Posterior vena cava (tissue), 2 donors: ENCODE measurements at places on chromosomes 2 and 18. TPM values are rescaled to one million over a fixed set of nuclear protein-coding genes. Genes with fewer than 3 reads are reported as not detected.
A peak's percentile ranks its signal among the peaks of the same experiment; 100 is the strongest.

DNA sequence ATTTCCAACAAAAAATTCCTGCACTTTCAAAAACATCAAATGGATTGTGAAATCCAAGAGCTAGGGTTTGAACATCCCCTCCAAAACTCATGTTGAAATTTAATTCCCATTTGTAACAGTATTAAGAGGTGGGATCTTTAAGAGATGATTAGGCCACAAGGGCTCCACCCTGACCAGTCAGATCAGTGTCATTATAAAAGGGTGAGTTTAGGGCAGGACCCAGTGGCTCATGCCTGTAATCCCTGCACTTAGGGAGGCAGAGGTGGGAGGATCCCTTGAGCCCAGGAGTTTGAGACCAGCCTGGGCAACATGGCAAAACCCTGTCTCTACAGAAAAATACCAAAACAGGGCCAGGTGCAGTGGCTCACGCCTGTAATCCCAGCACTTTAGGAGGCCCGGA lies 8.9 kb downstream of the GTF3C2 start:
- no peak for DNase-seq

MOGAT1 gene
- not detected for total RNA-seq

DNA sequence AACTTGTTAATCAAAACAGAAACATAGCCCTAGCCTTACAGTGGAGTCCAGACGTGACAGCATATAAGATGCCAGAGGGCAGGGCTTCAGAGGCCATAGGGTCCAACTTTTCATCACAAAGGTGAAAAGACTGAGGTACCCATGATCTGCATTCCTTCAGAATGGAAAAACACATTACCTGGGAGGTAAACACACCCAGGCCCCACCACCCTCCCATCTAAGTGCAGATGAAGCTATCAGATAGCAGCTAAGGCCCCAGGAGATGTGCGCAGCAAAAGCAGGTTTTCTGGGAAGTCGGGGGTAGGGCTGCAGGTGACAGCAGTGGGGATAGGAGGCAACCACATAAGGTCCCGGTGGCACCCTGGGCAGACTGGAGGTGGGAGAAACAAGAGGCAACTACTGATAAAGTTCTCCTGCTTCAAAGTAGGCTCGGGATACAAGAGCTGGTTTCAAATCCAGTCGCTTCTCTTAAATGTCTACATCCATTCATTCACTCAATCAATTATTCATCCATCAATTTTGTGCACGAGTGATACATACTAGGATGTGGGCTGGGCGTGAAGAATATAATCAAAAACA lies 75.1 kb upstream of the TMEM247 start:
- DNase-seq, result no peak

- DNase-seq, result peak; percentile 89
These were observed 56.8 kb downstream of the BIN1 start for GRCh38 chr2:127049927-127050802.

DNA sequence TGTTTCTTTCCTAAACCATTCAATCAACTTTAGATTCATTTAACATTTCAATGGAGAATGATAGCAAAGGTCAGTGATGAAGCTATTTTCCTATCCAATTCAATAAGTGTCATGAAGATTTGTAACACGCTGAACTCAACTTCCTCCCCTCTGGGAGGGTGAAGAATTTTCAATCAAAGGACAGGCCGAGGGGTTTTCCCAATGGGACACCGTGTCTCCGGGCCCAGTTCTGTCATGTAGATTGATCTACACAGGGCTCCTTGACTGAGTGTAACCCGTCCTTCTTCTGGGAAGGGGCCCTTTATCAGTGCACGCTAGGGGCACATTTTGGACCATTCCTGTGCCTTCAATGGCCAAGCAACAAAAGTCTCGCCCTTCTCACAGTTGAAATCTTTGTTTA lies 90.1 kb downstream of the KCNE4 start:
- no peak for DNase-seq

GRCh38 chr18:54279477-54280219 lies 10.3 kb downstream of the POLI start:
- no peak for DNase-seq

DNA sequence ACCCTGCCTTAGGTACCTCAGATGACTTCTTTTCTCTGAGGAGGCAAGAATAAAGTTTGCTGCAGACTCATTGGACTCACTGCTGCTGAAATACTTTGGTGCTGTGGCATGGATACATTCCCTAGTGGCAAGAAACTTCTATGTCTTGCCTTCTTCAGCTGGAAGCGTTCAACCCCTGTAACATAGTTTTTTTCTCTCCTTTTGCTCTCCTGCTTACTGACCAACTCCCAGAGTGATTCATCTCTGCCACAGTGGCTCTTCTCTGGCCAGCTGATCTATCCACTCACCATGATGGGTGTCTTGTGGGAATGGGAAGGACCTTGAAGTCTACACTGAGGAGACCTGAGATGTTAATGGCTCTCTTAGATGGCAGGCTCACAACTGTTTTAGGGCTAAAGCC lies 309.3 kb upstream of the LRRTM4 start:
- DNase-seq, result no peak

ALKAL2 gene
- total RNA-seq, result 64.2 TPM

PLB1 gene
- 3.2 TPM for total RNA-seq

DNA sequence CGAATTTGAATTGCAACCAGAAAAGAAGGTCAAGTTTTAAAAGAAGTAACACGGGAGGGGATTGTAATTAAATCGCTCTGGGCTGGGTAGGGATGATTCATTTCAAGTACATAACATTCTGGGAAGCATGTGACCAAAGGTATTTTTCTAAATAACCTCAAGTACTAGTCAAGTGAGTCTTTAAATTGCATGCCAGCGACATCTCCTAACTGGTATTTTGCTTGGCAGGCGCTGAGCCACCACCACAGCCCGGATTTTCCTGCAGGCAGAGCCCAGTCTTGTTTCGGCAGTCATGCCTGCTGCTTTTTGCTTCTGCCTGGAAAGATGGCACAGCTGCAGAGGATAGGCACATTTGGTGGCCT lies 33.7 kb upstream of the NPAS2 start:
- no peak for DNase-seq

GRCh38 chr2:1591978-1592907 lies 152.1 kb downstream of the PXDN start:
- peak; percentile 92 for DNase-seq

GRCh38 chr18:2138552-2138951 lies 432.8 kb downstream of the METTL4 start:
- no peak for DNase-seq

DNA sequence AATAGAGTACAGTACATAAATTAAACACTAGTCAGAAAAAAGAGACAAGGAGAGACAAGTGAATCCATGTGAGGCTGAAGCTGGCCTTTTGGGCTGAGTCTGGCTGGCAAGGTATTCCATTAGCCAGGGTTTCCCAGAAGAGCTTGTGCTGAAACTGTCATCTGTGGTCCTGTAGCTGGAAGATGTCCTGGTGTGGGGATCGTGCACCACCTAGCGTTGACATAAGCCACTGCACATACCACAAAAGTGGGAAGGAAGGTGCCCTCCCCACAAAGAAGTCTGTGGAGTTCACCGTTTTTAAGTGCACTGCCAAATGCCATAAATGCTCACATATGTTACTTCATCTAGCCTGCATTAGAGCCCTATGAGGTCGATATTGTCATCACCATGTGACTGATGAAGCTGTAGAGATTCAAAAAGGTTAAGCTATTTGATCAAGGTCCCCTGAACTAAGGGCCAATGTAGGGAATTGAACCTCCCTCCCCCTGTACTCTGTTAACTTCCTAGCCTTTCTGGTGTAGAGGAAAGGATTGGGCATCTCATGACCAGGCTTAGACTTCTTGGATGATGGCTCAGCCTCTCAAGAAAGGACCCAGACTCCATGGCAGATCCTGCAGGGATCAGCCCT lies 31.9 kb upstream of the GALNT14 start:
- DNase-seq, result peak; percentile 86

GRCh38 chr2:157845081-157845480 lies 31.0 kb downstream of the ACVR1 start:
- DNase-seq, result no peak

DNA sequence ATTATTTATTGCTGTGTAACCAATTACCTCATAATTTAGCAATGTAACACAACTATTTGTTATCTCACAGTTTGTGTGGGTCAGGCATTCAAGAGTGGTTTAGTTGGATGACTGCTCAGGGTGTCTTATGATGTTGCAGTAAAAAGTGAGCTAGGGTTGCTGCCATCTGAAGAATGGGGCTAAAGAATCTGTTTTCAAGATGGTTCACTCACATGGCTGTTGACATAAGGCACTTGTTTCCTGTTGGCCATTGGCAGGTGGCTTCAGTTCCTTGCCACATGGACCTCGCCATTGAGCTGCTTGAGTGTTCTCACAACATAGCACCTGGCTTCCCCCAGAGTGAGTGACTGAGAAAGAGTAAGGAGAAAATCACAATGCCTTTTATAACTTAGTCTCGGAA lies 123.2 kb downstream of the TMEM17 start:
- DNase-seq, result no peak

EIF4E2 gene
- total RNA-seq, result 49.1 TPM

DNA sequence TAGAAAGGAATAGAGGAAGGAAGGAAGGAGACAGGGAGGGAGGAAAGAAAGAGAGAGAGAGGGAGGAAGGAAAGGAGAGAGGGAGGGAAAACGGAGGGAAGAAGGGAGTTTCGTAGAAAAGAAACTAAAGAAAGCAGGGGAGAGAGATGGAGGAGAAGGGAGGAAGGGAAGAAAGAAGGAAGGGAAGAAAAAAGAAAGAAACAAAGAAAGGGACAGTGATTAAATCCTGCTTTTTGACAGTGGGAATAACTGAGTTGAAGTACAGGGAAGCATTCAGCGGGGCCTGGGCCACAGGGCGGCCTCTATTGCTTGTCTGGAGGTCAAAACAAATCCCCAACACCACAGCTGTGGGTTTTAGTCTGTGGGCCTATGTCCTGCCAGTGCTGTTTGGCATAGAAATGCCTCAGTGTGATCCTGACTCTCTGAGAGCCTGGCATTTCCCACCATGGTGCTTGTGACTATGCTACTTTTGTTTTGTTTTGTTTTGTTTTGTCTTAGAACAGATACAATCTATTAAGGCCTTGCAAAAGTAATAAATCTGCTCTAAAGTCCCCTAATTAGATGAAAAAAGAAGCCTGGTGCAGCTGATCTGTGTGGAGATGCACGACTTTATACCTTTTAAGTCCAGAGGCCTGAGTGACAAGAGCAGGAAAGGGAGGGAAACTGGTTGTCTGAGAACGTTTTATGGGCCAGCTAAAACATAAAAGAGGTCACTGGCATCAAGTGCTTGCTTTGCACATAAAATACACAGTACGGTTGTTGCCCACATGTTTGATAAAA lies 40.0 kb downstream of the IL1RL2 start:
- no peak for DNase-seq

DNA sequence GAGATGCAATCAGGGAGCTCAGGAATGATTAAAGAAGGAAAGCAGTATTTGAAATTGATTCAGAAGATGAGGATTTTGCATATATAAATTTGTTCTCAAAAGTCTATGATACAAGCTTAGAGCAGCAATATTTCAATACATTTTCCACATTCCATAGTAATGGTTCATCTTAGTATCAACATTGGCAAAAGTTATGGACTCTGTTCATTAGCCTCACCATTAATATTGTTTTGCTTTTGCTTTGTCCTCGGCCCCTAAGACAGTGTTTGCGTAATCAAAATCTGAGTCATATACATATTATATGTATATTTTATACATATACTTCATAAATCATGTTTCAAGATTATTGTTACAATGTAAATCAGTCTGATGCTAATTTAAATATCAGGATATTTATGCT lies 176.6 kb downstream of the CNTNAP5 start:
- DNase-seq, result no peak

FAM228B gene
- total RNA-seq, result 33.8 TPM

APLF gene
- 6.3 TPM for total RNA-seq

FAP gene
- 43.2 TPM for total RNA-seq

DNA sequence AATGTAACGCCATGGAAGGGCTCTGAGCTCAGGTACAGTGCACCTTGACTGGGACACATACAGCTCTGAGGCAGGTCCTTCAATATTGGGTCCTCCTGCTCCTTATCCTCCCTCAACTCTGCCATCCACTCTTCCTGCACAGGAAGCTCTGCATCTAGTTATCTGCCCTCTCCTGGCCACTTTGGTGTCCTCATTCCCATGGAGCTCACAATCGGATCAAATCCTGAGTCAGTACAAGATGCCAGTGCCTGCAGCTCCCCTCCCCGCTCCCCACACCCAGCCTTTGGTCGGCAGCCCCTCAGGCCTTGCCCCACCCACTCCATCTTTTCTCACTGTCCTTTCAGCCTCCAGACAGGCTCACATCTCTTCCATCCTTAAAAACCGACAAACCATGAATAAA lies 58.0 kb downstream of the LRRFIP1 start:
- DNase-seq, result peak; percentile 66

- no peak for DNase-seq
These were observed 243.6 kb downstream of the OSR1 start for GRCh38 chr2:19114754-19115231.

DNA sequence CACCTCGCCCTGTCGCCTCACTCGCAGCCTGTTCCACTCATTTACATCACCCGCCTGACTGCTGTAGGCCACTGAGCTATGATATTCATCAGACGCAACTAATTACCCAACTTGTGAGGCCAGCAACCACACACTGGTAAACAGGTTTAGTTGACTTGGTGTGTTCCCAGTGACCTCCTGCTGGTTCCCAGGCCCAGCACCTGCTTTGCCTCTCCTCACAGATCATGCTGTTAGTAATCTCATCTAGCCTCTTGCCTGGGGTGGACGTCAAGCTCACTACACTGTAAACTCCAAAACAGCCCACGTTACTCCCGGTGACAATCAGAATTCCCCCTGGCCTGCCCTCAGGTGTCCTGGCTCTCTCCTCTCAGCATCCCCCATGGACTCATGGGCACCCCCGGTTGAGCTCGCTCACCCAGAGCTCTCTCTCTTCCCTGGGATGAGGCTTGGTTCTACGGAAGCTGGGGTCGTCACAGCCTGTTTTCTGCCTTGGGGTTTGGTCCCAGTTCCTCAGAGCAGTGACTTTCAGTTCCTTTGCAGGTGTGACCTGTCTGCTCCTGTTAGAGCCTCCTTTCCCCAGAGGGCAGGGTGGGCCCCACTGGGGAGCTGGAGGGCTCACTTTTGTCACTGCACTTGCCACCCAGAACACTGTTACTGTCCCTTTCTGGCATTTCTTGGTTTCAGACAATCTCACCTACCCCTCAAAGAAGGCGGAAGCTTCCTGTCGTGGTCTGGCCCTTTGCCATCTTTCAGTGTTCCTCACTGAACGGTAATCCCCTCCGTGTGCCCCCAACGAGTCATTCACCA lies 40.3 kb downstream of the INPP5D start:
- peak; percentile 44 for DNase-seq

ATG4B gene
- total RNA-seq, result 43.7 TPM

CPSF3 gene
- total RNA-seq, result 18.2 TPM

- no peak for DNase-seq
These were observed 153.0 kb downstream of the NRP2 start for GRCh38 chr2:205835251-205835791.

CELF4 gene
- total RNA-seq, result not detected

GRCh38 chr2:190795686-190796085 lies 84.9 kb upstream of the GLS start:
- no peak for DNase-seq

SPC25 gene
- total RNA-seq, result not detected

DNA sequence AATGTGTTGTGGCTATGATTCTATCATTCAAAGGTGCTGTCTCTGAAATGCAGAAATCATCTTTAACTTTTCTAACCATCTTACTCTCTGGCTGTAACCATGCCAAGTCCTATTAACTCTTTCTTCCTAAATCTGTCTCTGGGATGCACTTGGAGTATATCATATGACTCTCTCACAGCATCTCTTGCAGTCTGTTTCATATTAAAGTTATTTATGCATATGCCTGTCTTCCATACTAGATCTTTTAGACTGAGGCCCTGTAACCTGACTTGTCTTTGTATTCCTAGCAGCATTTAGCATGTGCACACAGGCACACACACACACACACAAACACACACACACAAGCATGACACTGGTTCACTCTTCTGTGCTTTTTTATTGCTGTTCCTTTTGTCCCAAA lies 320.6 kb downstream of the ETAA1 start:
- DNase-seq, result no peak
